ENCODE measurements at places on chromosomes 7 and 10.

GRCh38 chr7:22351878-22352277, 5.1 kb downstream of the RAPGEF5 start:
- DNase-seq: no peak

- DNase-seq: no peak
Measured at GRCh38 chr7:136173874-136174273, 196.7 kb upstream of the MTPN start.

DNA sequence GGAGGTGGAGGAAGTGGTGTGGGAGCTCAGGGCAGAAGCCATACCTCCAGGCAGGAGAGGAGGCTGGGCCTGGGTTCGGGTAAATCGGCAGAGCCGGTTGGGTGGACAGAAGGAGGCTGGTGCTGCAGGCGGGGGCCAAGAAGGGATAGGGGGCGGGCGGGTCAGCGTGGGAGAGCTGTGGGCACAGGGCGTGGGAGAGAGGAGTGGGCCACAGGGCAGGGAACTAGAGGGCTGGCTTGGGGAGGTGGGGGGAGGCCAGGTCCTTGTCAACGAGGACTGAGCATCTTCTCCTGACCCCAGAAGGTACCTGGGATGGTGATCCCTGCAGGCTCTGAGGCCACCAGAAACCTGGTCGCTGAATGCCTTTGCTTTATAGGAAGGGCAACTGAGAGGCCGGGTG, 11.9 kb downstream of the LAT2 start:
- no peak for DNase-seq

DNA sequence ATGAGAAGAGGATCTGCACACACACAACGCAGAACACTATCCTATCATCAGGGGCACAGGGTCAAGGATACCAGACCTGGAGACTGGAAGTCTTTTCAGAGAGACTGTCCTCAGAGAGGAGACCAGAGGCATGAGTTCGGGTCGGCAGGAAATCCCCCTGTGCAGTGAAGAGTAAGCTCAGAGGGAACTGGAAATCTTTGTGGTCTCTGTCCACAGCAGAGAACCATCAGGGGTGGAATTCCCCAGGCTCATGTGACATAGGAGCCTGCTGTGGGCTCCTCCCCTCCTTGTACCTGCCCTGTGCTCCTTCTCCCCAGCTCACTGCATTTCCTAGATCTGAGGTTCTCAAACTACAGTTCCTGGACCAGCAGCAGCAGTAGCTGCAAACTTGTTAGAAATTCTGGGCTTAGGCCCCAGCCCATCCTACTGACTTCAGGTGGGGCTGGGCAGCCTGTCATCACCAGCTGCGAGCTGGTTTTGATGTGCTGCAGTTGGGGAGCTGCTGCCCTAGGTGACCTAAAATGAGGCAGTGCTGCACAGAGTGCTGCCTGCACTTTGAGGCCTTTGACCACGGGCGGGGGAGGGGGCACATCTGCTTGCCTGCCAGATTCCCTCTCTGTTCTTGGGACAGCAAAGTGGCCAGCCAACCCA, 2.4 kb downstream of the ZMIZ2 start:
- DNase-seq: peak; percentile 82

DNA sequence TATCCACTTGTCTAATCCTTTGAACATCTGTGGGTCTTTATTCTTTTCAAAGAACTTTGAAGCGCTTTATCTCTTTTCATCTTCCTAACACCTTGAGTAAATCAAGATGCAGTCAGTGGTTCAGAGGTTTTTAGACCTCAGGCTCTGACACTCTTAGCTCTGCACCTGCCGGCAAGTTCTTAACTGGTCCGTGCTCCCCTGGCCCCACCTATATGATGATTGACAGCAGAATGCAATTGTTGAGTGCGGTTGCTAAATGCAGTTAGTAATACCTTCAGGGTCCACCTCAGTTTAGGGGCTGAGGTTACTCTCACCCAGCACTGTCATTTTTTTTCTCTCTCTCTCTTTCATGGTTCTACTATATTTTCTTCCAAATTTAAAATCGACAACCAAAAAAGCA, 854.2 kb upstream of the AUTS2 start:
- no peak for DNase-seq

- DNase-seq: peak; percentile 44
Measured at GRCh38 chr7:102897856-102898531, 14.8 kb upstream of the LRRC17 start.

GRCh38 chr7:151520419-151521261, 945 bp upstream of the RHEB start:
- peak; percentile 27 for DNase-seq

GRCh38 chr10:43249962-43250614, 16.8 kb downstream of the RASGEF1A start:
- no peak for DNase-seq

All from inflammatory macrophage treated with lipopolysaccharide for 4 hours (primary cell).